ENCODE measurements at places on chromosomes 5 and 9.
A peak's percentile ranks its signal among the peaks of the same experiment; 100 is the strongest.

GRCh38 chr5:35112300-35112699 lies 64.6 kb upstream of the AGXT2 start:
- DNase-seq = no peak

- DNase-seq = no peak
These were observed 230.3 kb upstream of the TBCA start for GRCh38 chr5:78006449-78006848.

GRCh38 chr5:157714596-157714864 lies 16.7 kb upstream of the THG1L start:
- no peak for DNase-seq

GRCh38 chr5:39415201-39415600 lies 9.6 kb downstream of the DAB2 start:
- no peak for DNase-seq

DNA sequence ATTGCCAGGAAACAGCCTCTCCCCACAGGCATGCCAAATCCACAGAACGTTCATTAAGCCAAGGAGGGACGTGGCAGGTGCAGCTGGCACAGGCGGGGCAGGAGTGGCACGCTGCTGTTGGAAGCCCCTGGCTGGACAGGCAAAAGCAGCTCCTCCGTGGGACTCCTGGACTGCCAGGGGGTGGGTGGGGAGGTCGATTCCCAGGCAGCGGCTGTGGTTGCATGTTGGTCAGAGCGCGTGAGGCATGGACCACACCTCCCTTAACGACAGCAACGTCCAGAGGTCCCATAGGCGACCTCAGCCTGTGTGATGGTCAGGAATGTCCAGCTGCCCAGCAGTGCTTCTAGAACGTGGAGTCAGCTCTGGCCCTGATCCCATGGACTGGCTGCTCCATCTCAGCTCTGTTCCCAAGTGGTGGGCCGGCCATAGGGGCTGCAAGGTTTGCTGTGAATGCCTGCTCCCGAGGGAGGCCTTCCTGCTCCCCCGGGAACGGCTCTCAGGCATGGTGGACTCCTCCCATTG lies 6.9 kb downstream of the SLC6A19 start:
- no peak for DNase-seq

DNA sequence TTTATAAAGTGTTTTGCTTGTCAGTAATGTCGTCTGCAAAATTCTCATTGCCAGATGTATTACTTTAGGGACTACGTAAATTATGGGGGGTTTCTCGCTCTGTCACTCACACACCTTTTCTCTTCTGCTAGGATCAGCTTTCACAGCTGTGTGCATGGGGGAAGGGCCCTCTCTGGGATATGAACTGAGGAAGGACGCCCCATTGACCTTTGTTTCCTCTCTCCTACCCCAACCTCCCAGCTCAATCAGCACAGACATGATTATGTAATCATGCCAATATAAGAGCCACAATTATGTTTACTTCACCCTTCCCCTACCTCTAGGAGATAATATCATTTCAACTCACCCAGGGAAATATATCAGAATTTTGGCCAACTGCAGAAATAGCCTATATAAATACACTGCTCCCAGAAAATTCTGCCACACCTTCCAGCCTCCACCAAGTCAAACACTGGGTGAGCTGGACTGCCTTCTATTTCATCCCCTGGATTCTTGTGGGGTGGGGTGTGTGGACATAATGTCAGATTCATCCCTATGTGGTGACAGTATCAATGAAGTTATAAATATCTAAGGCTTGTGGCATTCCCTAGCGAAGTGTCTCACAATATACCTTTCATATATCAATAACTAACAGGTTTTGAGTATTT lies 12.6 kb upstream of the SEMA5A start:
- no peak for DNase-seq

- DNase-seq = no peak
These were observed 52.9 kb downstream of the MACROH2A1 start for GRCh38 chr5:135345956-135346731.

DNA sequence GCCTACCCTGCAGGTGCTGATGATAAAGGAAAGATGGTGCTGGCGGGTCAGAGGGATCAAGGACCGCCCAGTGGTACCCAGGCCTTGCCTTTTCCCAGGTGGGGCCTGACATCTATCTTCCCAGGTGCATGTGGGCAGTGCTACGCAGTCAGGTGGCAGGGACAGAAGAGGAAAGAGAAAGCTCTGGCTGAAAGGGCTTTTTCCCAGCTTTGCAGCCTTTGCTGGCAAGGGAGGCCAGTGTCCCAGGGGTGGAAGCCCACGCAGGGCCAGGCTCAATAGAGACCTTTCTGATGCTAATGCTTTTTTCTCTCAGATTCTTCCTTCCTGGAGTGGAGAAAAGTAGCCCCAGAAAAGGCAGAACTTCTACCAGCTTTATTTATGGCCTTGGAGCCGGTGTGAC lies 36.7 kb downstream of the FABP6 start:
- no peak for DNase-seq

DNA sequence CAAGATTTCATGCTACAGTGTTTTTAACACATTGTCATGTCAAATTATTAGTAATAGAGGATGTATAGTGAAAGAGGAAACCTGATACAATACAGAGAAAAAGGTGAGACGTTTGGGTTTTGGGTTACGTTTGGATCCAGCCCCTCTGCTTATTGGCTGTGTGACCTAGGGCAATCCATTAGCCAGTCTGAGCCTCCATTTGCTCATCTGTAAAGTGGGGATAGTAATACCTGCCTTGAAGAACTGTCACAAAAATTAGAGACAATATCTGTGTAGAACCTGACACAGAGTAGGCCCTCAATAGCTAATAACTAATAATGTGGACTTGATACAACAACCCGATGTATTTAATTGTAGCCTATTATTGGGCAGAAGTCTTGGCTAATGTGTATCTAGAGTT lies 4.3 kb upstream of the BOD1 start:
- DNase-seq = no peak

DNA sequence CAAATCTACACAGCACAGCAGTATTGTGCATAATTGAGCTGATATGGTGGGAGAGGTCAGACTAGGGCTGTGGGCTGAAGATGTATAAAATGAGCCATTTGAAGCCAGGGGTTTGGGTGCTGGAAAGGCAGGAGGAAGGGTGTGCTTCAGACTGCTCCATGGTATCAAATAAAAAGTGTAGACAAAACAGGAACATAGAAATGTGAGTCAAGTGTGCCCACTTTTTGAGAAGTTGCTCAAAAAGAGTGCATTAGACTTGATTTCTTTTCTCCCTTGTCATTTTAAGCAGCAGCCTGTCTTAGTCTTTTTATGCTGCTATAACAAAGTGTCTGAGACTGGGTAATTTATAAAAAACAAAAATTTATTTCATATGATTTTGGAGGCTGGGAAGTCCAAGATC lies 55.8 kb upstream of the ZFAND5 start:
- DNase-seq = no peak

- no peak for DNase-seq
These were observed 65.5 kb upstream of the SYNPO start for GRCh38 chr5:150574818-150575547.

GRCh38 chr9:136728080-136728547 lies 14.6 kb downstream of the LCN10 start:
- DNase-seq = peak; percentile 40

DNA sequence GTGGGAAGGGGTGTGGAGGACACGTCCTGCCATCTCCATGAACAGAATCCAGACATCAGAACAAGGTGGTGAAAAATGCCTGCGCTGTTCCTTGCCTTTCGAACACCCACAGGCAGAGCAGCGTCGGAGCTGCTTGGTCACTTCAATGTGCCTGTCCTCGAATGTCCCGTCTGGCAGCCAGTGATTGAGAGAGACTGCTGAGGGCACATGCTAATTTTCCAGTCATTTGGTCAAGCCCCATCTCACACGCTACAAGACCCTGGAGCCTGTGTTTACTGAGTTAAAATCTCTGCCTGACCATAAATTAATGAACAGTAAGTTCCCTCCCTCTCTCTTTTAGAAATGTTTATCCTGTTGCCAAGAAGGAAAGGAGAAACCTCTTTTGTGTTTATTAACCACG lies 149.3 kb downstream of the NTRK2 start:
- DNase-seq = no peak

DNA sequence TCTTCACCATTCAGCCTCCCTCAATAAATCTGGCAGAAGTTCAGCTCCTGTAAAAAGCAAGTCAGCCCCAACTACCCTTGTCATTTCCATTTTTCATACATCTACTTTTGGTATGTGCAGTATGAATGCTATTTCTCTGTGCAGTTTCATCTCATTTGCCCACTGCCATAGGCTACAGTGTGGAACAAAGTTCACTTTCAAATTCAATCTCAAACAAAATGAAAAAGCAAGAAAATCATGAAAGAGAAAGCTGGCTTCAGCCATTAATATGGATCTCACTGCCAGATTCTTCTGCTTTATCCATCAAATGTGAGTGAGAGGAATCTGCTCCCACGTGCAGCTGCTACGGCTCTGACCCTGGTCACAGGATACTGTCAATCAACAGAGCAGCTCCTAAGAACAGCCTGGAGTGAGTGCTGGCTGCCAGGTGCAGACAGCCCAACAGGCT lies 494.2 kb downstream of the ZNF608 start:
- no peak for DNase-seq

DNA sequence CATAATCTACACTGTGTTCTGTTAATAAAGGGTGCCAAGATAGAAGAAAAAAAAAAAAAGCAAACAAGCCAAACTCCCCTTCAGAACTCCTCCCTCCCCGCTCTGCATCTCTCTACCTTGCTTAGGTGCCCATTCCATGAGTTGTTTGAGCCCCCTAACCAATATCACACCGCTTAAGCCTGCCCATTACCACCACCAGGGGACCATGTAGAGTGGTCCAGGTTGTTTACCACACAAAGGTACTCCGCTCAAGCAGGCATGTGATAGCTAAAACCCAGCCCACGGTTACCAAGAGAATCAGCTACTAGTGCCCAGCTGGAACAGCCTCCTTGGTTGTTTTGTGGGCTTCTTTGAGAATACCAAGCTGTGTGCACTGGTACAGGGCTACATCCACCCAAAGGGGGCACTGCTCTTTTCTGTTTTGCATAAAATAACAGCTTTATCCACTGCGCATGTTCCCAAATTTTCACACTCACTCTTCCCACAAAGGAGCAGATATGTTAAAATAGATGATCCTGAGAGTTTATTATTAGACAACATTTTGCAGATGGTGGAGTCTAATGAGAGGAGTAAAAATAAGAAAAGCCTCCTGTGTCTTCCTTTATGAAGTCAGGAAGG lies 304.1 kb downstream of the DEPDC1B start:
- no peak for DNase-seq

Measured in thoracic aorta (tissue), 2 donors.